ENCODE measurements at places on chromosomes 6 and 20.

DNA sequence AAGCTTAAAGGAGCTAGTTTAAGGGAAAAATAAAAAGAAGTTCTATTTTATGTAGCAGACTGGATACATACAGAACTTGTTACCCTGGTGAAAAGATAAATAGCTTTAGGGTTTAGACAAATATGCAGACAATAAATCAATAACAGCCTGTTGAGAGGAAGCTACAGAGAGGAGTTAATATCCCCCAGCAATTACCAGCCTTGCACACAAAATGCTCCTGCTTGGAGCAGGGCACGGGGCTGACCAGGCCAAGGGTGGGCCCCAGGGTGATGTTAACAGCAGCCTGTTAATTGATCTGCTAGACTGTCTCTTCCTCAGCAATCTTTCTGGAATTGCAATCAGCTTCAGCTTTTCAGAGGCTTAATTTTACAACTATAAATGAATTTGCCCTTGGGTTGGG, 125.1 kb upstream of the SOX4 start:
- no peak overlapping the region for H3K27ac ChIP-seq
- no peaks in the 10 kb centered on the region for H3K27me3 ChIP-seq
- no peaks in the 10 kb centered on the region for H3K4me1 ChIP-seq
- H3K4me3 ChIP-seq: no peak overlapping the region
- no peaks in the 10 kb centered on the region for H3K36me3 ChIP-seq

DNA sequence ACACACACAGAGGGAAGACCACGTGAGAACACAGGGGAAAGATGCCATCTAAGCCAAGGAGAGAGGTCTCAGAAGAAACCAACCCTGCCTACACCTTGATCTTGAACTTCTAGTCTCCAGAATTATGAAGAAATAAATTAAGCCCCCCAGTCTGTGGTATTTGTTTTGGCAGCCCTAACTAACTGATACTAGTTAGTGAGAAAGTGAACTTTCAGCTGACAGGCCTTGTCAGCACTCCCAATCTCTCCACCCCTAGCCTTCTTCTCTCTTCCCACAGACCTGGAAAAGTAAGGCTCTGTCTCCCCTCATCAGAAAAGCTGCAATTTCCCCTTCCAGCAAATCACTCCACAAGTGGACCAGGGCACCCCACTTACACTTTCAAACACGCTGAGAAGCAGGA, 108.6 kb upstream of the CDYL start:
- no peak overlapping the region for H3K27ac ChIP-seq
- no peaks in the 10 kb centered on the region for H3K36me3 ChIP-seq
- H3K4me1 ChIP-seq: peaks cover 2% of the 10 kb centered on the region
- H3K27me3 ChIP-seq: no peaks in the 10 kb centered on the region

GRCh38 chr20:21571841-21572690, 58.2 kb upstream of the NKX2-2 start:
- DNase-seq: no peak
- no peaks in the 10 kb centered on the region for H3K36me3 ChIP-seq

DNA sequence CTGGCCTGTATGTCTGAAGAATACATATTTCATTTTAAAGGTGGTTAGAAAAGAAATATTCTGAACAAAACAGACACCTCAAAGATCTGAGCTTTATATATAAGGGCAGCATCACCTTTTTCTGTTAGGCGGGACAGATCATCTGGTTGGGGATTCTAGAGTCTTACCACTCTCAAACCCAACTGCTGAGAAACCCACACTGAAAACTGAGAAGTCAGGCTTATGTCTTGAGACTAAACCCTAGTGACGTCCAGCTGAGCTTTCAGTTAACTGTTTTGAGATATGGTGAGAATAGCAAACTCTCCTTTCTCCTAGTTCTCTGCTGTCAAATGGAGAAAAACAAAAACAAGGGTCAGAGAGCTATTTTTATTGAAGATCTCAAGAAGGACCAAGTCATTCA, 63.7 kb upstream of the CCN6 start:
- no peaks in the 10 kb centered on the region for H3K27me3 ChIP-seq
- H3K27ac ChIP-seq: no peak overlapping the region
- no peaks in the 10 kb centered on the region for H3K36me3 ChIP-seq
- DNase-seq: no peak
- H3K4me1 ChIP-seq: peaks cover 3% of the 10 kb centered on the region

DNA sequence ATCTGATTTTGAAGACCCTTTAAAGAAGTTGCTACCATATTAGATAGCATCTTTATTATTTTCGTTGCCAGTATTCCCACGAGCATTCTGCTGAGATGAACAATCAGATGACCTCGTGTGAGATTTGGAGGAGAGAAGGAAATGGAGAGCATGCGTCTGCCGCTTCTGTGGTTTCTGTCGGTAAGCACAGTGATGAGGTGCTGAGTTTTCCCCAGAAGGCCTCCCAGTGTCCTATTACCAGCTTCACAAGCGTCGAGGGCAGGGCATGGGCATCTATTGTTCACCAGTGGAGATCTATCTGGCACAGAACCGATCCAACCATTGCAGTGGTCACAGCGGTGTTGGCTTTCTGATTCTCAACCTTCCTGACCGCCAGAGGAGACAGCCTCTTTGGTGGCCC, 29.4 kb downstream of the TRAF3IP2 start:
- no peaks in the 10 kb centered on the region for H3K27me3 ChIP-seq
- no peak for DNase-seq
- H3K4me3 ChIP-seq: no peak overlapping the region
- H3K4me1 ChIP-seq: no peaks in the 10 kb centered on the region
- peaks cover 16% of the 10 kb centered on the region for H3K36me3 ChIP-seq
- no peak overlapping the region for H3K27ac ChIP-seq

- DNase-seq: no peak
- H3K4me1 ChIP-seq: no peaks in the 10 kb centered on the region
- no peaks in the 10 kb centered on the region for H3K27me3 ChIP-seq
- no peak overlapping the region for H3K27ac ChIP-seq
- H3K4me3 ChIP-seq: no peak overlapping the region
These were observed 129.1 kb downstream of the DST start for GRCh38 chr6:56513631-56514030.

DNA sequence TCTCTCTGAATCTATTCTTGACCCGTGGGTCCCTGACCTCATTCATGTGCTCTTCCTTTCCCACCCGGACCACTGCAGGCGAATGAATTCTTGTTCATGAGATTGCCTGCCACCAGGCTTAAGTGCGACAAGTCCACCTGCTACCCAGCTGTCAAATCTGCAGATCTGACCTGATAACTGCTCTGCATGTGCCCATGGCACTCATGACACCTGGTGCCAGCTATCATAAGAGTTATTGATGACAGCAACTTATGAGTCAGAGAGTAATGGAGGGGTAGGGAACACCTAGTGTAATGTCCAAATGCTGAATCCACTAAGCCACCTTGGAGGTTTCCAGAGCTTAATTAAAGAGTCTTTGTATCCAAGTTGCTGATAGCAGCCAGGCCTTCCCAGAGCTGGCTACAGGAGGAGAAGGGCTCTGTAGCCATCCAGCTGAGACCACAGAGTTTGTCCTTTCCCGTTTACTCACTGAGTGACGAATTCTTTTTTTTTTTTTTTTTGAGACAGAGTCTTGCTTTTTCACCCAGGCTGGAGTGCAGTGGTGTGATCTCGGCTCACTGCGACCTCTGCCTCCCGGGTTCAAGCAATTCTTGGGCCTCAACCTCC, 17.4 kb downstream of the SHLD1 start:
- H3K36me3 ChIP-seq: no peaks in the 10 kb centered on the region
- no peak overlapping the region for H3K4me3 ChIP-seq
- DNase-seq: no peak
- H3K27ac ChIP-seq: no peak overlapping the region
- H3K27me3 ChIP-seq: no peaks in the 10 kb centered on the region

DNA sequence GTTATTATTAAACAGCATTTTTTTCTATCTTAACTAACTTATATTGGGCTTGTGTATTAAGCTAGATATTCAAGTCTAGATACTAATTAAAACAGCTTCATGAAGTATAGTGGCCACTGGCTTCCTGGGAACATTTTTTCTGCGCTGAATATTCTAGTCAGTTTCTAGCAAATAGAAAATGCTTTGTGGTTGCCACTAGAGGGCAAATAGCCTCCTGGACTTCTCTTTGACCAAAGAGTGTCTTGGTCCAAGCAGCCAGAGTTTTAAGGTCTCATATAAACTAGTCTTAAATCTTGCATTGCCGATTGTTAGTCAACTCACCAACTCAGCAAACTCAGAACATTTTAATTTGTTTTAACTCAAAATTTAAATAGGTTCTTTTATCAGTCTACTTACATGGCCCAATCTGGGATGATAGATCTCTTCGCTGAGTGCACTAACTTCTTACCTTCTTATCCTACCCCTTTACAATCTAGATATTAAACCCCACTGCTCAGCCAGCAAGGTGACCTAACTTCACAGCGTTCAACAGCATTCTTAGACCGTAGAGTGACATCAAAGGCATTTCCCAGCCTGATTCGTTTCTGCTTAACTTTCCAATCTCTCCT, 24.6 kb upstream of the ID4 start:
- no peaks in the 10 kb centered on the region for H3K4me1 ChIP-seq
- DNase-seq: no peak
- no peaks in the 10 kb centered on the region for H3K36me3 ChIP-seq
- H3K27me3 ChIP-seq: no peaks in the 10 kb centered on the region

DNA sequence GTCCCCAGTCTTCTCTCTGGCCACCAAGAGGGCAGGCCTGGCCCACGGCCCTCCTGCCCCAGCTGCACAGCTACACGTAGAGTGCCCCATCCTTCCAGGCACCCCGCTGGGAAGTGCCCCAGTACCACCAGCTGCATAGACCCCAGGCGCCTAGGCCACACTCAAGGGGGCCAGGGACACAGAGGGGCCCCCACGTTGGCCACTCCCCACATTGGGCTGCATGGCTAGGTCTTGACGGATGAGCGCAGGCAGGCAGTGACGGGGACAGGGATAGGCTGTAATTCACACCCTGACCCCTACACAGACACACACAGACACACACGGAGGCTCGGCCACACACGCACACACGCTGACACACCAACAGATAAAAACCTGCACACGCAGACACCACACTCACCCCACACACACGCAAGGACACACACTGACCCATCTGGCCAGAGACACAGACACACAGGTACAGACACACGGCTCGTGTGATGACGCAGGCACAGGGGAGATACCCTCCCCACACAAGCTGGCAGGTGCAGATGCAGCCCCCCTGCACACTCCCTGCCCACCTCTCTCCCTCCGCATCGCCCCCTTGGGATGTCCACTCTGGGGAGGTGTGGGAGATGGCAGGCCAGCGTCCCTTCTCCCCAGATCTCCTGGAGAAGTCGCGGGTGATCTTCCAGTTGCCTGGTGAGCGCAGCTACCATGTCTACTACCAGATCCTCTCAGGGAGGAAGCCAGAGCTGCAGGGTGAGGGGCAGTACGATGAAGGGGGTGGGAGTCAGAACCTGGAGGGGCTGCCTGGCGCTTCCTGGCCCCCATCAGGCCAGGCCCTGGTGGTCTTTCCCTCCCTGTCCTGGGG, 30.0 kb downstream of the MYH7B start:
- H3K27ac ChIP-seq: no peak overlapping the region
- no peak for DNase-seq
- H3K27me3 ChIP-seq: peaks cover 16% of the 10 kb centered on the region
- H3K4me1 ChIP-seq: no peaks in the 10 kb centered on the region

DNA sequence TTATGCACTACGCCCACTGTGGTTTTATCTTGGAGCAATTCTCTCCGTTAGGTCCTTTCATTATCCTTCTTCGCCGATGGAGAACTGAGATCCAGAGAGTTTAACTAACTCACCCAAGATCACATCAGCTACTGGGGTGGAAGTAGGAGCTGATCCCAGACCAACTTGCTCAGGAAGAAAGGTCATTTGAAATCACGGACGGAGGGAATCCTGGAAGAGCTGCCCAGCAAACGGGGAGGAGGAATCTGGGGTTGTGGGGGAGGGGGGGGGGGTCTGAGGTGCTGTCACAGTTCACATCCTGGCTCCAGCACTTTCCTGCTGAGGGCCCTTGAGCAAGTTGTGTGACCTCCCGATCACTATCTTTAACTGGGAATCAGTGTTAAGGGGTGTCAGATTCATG, 62.0 kb downstream of the NPEPL1 start:
- peaks cover 36% of the 10 kb centered on the region for H3K27me3 ChIP-seq
- no peak overlapping the region for H3K4me3 ChIP-seq
- peaks cover 27% of the 10 kb centered on the region for H3K4me1 ChIP-seq
- H3K27ac ChIP-seq: no peak overlapping the region

GRCh38 chr20:36591854-36592641, 13.5 kb upstream of the RAB5IF start:
- H3K36me3 ChIP-seq: peaks cover 9% of the 10 kb centered on the region
- DNase-seq: no peak
- no peak overlapping the region for H3K27ac ChIP-seq

GRCh38 chr6:64146876-64147275, 511.3 kb downstream of the PHF3 start:
- no peaks in the 10 kb centered on the region for H3K36me3 ChIP-seq
- H3K27me3 ChIP-seq: no peaks in the 10 kb centered on the region

DNA sequence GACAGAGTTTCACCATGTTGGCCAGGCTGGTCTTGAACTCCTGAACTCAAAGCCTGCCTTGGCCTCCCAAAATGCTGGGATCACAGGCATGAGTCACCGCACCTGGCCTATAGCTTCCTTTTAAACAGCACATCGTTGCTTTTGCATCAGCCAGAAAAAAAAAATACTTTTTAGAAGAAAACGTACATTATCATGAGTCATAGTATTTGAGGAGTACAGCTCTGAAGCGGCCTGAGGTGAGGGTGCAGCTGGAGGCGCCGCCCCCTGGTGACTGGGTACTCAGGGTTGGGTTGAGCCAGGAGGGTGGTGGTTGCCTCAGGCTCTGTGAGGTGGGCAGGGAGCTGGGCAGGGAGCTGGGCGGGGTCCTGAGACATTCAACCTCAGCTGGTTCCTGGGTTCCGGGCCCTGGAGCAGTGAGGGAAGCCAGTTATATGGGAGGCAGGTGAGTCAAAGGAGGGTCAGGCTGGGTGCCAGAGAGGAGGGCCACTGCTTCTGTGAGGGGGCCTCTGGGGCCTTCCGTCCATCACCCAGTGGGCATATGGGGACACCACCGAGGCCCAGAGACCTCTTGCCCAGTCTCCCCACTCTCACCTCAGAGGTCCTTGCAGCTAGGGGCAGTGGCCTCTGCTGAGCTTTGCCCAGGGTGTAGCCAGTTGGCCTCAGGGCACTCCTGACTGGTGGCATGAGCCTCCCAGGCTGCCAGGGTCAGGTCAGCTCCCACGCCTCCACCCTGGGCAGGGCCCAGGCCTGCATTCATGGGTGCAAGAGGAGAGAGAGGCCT, 11.7 kb upstream of the ID1 start:
- H3K4me1 ChIP-seq: peaks cover 33% of the 10 kb centered on the region
- no peak overlapping the region for H3K4me3 ChIP-seq
- DNase-seq: no peak
- no peaks in the 10 kb centered on the region for H3K36me3 ChIP-seq

GRCh38 chr20:38001981-38002380, 31.3 kb downstream of the TTI1 start:
- no peaks in the 10 kb centered on the region for H3K4me1 ChIP-seq
- no peaks in the 10 kb centered on the region for H3K27me3 ChIP-seq
- DNase-seq: no peak
- H3K4me3 ChIP-seq: no peak overlapping the region

GRCh38 chr6:20577173-20577688, 43.0 kb downstream of the CDKAL1 start:
- H3K4me3 ChIP-seq: no peak overlapping the region
- H3K4me1 ChIP-seq: no peaks in the 10 kb centered on the region
- no peaks in the 10 kb centered on the region for H3K27me3 ChIP-seq
- no peak for DNase-seq
- no peaks in the 10 kb centered on the region for H3K36me3 ChIP-seq

GRCh38 chr6:20918868-20919267, 384.6 kb downstream of the CDKAL1 start:
- no peak for DNase-seq
- no peak overlapping the region for H3K4me3 ChIP-seq
- no peaks in the 10 kb centered on the region for H3K36me3 ChIP-seq
- H3K27ac ChIP-seq: no peak overlapping the region
- H3K4me1 ChIP-seq: no peaks in the 10 kb centered on the region

- no peak overlapping the region for H3K27ac ChIP-seq
- H3K4me3 ChIP-seq: no peak overlapping the region
- no peaks in the 10 kb centered on the region for H3K36me3 ChIP-seq
- H3K4me1 ChIP-seq: no peaks in the 10 kb centered on the region
These were observed 7.0 kb upstream of the OR14J1 start for GRCh38 chr6:29294499-29294914.
